ENCODE measurements at places on chromosomes 2 and 18.

DNA sequence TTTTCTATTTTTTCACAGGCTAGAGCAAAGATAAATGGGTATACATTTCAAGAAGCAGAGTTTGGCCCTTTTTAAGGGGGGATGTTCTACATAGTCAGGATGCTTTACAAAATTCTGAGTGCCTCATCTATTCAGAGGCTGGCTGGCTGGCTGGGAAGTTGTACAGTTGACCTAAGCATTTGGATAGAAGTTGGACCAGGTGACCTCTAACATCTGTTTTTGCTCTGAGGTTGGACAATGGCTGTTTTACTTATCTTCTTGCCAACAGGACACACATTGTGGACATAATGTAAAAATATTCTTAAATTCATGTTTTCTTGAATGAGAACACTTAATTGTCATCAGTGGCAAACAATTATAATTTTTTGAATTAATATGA, 205.4 kb downstream of the PTPRM start:
- DNase-seq: no peak

- no peak for DNase-seq
Measured at GRCh38 chr18:55064760-55065159, 105.5 kb upstream of the CCDC68 start.

GRCh38 chr2:99977966-99978365, 164.4 kb downstream of the AFF3 start:
- no peak for DNase-seq

DNA sequence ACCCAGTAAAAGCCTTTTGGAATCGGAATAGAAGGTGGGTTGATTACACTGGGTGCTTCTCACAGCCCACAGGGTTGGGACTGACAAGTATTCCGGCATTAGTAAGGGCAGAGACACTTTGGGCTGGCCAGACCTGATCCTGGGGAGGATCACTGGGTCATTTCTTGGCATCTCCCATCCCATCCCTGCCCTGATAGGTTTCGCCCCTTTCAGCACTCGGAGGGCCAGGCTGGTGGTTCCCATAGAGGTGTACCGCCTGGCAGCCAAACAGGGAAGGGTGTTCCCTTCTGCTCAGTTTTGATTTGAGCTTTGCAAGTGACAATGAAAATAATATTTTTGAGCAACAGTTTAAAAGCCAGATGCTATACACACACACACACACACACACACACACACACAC, 37.3 kb downstream of the CYP1B1 start:
- no peak for DNase-seq

- no peak for DNase-seq
Measured at GRCh38 chr2:10438688-10439087, 9.4 kb downstream of the ODC1 start.
